ENCODE measurements at places on chromosomes 6 and 20.

- no peak for DNase-seq
Observed at GRCh38 chr6:45728674-45729073, 287.0 kb downstream of the CLIC5 start.

DNA sequence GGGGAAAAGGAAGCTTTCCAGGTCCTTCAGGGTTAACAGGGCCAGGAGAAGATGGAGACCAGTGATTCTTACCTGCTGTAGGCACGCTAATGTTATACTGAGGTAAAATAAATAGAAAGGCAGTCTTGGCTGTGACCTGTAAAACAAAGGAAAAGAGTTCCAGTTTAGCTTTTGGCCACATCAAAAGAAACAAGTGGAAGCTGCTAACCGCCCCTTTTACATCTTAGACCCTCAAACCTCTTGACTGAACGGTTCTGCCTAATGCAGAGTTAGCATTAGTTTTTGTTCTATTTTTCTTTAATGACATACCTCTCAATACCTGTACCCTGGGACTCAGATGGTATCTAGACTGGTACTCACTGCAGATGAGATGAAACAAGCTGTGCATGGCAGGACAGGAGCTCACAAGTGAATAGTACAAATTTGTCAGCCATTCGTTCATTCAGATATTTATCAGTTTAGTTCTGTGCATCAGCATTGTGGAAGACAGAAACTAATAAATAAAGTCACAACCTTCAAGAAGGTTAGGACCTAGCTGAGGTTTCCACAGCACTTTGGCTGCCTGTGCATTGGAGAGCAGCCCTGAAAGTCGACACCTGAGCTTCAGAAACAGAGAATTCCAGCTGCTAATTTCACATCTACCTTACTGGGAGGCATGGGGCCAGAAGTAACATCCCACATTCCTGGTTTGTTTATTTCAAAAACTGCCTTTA is 41.0 kb downstream of the TRAM2 start:
- DNase-seq, result no peak

DNA sequence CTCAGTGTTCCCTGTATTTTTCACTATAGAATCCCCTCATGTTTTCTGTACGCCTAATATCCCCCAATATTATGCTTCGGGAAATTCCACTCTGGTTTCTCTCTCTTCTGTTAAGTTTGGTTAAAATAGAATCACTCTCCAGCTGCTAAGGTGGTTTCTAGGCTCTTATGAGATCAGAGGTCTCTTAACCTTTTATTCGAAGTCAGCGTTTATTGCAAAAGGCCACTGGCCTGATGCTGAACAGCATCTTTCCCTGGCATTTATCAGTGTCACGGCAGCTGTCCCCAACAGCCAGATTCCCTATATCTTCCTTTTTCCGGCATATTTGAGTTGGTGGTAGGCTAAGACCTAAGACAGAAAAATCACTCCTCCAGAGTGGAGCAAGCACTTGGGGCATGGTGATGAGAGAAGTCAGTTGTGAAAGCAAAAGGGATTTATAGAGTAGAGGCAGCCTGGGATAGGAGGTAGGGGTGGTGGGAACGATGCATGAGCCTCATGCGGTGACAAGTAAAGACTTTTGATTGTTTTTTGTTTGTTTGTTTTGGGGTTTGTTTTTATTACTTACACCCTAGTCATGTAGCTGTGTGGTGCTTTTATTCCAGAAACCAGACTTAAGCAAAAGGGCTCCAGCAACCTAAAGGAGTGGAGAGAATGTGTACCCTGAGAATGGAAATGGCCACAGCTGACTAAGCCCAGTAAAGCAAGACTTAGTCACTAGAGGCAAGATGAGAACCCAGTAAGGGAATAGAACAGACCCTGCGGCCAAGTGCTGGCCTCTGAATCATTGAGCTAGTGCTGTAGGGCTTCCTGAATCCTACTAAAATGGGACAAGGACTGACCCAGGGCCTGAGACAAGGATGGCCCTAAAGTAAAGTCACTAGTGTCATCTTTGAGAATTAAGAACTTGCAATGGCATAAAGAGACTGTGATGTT is 233.0 kb upstream of the PRND start:
- DNase-seq, result no peak

DNA sequence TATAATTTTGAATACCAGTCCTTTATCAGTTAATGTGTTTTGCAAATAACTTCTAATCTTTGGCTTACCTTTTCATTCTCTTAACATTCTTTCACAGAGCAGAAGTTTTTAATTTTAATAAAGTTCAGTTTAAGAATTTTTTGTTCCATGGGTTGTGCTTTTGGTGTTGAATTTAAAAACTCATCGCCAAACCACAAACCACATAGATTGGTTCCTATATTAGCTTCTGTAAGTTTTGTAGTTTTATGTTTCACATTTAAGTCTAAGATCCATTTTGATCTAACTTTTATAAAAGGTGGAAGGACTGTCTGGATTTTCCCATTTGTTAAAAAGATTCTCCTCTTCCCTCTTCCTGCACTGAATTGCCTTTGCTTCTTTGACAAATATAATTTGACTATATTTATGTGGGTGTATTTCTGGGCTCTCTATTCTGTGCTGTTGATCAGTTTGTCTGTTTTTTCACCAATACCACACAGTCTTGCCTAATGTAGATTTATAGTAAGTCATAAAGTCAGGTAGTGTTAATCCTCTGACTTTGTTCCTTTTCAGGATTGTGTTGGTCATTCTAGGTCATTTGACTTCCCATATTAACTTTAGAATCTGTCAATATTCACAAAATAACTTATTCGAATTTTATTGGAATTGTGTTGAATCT is 17.5 kb upstream of the SDCBP2 start:
- no peak for DNase-seq

DNA sequence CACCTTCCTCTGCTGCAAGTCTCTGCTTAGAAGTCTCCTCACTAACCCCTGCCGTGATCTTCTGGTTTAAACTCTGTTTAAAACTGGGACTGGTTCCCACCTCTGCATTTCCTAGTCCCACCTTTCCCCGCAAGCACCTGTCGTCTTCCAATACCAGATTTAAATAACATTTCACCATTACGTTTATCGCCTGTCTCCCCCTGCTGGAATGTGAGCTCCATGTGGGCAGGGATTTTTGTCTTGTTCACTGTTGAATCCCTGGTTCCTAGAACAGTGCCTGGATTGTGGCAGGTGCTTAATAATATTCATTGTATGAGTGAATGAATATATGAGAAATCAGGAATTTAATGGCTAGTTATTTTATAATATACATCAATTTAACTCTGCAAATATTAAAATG is 2.7 kb downstream of the GUCA1A start:
- DNase-seq, result no peak

DNA sequence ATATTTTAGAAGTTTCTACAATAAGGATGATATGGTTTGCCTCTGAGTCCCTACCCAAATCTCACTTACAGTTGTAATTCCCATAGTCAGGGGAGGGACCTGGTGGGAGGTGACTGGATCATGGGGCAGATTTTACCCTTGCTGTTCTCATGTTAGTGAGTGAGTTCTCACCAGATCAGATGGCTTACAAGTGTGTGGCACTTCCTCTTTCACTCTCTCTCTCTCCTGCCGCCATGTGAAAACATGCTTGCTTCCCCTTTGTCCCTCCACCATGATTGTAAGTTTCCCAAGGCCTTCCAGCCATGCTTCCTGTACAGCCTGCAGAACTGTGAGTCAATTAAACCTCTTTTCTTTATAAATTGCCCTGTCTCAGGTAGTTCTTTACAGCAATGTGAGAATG is 527.5 kb upstream of the ID4 start:
- DNase-seq, result no peak

DNA sequence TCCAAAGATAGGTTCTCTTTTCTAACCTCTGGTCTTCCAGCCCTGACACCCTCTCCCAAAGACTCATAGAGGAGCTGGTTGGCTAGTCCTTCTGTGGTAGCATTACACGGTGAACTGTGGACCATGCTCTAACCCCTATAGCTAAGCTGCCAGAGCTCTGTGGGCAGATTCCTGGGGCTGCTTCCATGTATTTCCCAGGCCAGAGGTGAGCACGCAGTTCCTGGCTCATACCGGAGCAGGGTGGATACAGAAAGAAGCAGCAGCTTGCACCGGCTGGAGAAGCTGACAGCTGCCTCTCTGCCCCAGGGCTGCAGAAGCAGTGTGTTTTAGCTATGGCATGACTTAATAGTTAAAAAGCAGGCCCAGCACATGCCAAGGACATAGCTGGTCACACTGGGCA is 84.1 kb upstream of the FOXP4 start:
- no peak for DNase-seq

DNA sequence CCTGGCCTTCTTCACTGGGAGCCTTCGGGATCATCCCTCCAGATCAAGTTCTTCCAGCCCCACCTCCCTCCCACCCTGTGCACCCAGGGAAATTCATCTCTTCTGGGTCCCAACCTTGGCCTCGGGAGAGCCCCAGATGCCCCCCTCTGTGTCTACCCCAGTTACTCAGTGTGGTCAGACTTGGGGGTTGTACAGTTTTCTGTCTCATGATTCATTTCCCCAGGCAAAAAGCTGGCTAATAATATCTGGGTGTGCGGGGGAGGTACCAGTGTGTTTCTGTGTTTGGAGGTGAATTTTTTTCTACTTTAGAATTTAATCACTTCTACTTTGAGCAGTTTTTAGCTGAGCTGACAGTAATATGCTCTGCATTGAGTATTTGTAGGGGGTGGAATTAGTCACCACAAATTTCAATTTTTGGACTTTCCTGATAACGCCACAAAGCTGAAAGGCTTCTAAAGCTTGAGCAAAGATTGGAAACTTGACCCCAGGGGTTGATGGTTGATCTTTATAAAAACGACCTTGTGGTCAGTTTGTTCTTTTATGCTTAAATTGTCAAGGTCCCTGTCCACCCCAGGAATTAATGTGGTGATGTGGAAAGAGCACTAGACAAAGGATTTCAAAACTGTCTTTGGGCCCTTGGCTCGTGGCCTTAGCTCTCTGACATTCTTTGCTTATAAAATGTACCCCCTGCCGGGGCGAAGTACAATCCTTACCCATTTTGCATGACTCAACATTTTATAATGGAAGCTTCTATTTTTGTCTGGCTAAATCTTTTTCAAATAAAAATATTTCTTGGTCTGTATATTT is 284.7 kb upstream of the TAB2 start:
- peak; percentile 85 for DNase-seq

GRCh38 chr6:10177704-10178103 is 237.2 kb downstream of the TFAP2A start:
- DNase-seq, result no peak

GRCh38 chr20:58711266-58712051 is 18.9 kb downstream of the NPEPL1 start:
- DNase-seq, result no peak

DNA sequence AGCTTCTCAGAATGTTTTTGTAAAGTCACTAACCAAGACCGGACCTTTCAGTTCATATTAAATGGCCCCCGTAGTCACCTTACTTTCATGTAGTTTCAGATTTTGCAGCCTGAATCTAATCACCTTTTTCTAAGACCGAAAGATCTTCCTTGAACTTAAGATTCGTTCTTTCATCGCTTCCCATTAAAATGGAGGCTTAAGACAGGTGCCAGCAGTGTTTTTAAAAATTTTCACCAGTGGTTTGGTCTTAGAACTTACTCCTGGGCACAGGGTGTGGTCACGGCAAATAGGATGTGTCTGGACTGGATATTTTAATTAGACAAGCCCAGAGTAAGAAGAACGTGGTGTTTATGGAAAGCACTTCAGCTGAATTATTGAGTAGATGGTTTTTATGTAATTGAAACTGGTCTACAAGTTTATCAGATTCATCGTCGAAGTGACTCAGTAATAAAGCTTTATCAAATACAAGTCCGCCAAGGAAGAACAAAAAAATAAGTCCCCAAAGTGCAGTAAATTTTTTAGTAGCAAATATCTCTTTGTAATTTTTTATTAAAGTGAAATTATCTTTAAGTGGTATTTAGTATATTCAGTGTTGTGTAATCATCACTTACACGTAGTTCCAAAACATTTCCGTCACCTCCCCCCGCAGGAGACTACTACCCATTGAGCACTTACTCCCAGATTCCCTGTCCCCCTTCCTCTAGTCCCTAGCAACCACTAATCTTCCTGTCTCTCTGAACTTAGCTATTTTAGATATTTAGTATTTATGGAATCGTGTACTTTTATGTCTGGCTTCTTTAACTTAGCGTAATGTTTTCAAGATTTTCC is 868 bp downstream of the SRSF3 start:
- DNase-seq, result no peak

- no peak for DNase-seq
Observed at GRCh38 chr6:72401865-72402264, 220.0 kb upstream of the KCNQ5 start.

GRCh38 chr6:139882234-139882633 is 507.8 kb upstream of the CITED2 start:
- no peak for DNase-seq

GRCh38 chr20:12966468-12967085 is 42.2 kb upstream of the SPTLC3 start:
- peak; percentile 28 for DNase-seq

GRCh38 chr6:134826889-134827737 is 122.8 kb downstream of the ALDH8A1 start:
- peak; percentile 93 for DNase-seq

DNA sequence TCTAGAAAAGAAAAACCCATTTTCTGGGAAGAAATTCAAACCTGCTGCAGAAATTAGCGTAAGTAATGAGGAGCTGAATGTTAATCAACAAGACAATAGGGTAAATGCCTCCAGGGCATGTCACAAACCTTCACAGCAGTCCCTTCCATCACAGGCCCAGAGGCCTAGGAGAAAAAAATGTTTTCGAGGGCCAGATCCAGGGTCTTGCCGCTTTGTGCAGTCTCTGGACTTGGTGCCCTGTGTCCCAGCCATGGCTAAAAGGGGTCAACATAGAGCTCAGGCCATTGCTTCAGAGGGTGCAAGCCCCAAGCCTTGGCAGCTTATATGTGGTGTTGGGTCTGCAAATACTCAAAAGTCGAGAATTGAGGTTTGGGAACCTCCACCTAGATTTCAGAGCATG is 99.8 kb downstream of the STXBP5 start:
- DNase-seq, result no peak

DNA sequence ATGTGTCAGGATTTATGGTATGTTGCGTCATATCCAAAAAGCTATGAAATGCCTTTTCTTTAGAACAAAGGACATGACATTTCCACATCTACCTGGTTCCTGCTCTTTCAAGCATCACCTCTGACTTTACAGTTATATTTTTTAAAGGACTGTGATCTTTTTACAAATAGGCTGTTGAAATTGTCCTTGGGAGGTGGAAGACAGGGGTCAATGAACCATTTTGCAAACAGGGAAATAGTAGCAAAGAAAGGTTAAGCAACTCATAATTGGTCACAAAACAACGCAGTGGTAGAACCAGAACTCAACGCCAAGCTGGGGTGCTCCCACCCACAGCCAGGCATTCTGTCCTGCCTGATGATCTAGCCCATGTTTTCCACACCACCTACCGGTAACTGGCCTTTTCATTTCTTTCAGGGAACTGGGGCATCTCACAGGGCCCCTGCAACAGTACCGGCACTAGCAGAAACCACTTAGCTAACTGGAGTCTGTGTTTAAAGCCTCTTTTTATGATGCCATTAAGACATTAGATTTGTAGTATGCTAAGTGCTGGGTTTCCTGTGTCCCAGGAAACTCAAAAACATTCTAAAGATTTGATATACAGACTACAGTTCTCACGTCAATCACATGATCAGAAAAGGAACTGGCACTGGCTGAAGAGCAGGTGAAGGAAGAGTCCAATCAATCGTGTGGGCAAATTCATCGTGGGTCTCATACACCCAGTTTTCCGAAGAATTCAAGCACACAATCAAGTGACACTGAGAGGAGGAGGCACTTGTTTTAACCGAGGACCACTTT is 13.9 kb downstream of the ZNF217 start:
- DNase-seq, result peak; percentile 61

All from fibroblast of skin of left quadriceps (primary cell).